ENCODE measurements at places on chromosomes 13 and 19.

- no peak for DNase-seq
These were observed 6.8 kb downstream of the CDX2 start for GRCh38 chr13:27962128-27962841.

DNA sequence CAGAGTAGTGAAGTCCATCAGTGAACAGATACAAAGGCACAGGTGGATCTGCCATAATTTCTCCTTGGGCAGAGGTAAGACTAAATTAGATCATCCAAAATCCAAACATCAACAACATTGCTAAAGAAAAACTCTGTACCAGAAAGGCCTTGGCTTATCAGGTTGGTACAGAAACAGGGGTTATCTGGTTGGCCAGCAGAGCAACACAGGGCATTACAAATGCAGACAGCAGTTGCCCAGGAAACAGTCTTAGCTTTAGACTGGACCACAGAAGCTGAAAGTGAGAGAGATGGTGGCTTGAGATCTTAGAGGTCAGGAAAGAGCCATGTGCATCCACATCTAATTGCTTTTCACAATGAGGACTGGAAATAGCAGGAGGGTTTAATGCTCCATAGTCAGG, 26.6 kb upstream of the DGKH start:
- no peak for DNase-seq

- DNase-seq: no peak
These were observed 30.5 kb downstream of the PPP1R37 start for GRCh38 chr19:45123440-45123850.

DNA sequence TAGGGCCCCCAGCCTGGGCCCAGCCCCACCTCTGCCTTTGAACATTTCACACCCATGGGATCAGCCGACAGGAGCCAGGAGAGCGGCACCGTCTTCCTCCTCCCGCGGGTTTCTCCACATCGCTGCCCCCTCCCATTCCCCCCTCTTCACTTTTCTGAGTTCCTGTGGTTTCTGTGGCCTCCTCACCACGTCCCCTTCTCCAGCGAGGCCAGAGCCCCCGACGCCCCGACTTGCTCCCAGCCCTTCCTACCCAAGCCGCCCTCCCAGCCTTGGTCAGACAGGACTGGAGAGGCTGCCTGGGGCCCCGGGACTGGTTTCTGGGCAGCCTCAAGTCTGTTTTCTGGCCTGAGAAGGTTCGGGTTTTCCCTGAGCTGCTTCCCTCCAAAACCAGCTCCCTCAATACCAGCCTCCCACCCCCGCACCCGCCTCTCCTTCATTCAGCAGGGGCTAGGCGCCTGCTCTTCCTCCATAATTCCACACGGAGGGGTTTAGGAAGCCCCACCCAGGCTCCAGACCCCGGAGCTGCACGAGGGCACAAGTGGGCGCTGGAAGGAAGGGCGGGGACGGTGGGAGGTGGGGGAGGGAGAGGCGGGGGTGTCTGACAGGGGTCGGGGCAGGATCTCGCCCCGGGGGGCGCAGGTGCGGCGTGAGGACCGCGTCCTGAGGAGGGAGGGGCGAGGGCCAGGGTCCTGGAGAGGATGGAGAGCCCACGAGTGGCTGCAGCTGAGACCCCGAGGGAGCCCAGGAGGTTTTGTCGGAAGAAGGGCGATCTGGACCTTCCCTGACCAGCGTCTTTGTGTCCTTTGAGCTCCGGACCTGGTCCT, 4.0 kb upstream of the SIGLEC10 start:
- DNase-seq: no peak

DNA sequence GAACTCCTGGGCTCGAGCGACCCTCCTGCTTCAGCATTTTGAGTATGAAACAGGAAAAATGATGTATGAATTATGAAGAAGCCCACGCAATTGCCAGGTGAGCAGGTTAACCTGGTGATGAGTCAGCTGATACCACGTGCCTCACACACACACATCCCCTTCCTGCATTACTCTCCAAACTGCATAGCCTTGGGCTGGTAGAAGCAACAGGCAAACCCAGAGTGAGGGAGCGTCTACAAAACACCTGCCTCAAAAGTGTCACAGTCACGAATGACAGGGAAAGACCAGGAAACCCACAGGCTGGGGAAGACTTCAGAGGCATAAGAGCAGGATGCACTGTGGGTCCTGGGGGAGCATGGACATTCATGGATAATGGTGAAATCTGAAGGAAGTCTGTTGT, 192.8 kb upstream of the IRS2 start:
- DNase-seq: no peak

DNA sequence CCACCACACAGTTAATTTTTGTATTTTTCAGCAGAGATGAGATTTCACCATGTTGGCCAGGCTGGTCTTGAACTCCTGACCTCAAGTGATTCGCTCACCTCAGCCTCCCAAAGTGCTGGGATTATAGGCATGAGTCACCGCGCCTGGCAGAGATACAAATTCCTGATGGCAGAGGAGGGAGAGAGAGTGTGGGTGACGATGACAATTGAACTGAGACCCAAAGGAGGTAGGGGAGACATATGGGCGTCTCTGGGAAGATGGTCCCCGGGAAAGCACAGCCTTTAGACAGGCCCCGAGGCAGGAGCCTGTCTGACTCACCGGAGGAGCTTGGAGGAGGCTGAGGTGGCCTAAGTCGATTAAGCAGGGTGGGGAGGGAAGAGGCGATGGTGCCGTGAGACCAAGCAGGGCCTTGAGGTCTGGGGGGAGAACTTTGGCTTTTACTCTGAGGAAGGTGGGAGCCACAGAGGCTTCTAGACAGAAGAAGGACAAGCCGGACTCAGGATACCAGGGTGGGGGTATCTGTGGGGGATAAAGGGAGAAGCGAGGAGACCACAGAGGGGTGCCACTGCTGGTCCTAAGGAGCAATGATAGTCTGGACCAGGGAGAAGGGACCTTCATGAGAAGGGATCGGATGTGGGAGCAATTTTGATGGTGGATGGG, 38.2 kb downstream of the ARRDC2 start:
- DNase-seq: no peak

- no peak for DNase-seq
These were observed 73.7 kb downstream of the COG6 start for GRCh38 chr13:39729156-39729555.

- no peak for DNase-seq
These were observed 11.6 kb downstream of the PRAM1 start for GRCh38 chr19:8490873-8491272.

GRCh38 chr13:110624766-110625756, 9.7 kb downstream of the NAXD start:
- DNase-seq: no peak

DNA sequence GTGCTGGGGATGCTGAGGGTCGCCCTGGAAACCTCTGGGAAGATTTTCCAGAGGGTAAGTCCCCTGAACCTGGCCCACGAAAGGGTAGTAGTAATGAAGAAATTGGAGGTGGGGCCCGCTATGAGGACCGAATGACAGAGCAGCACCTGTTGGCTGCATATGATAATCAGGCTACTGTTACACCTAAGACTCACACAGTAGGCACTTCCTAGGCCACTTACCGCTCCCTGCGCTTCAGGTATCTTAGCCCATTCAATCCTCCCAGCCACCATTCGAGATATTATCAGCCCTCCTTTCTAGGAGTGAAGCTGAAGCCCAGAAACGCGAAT, 4.3 kb upstream of the LRFN3 start:
- DNase-seq: no peak

- no peak for DNase-seq
These were observed 45.5 kb downstream of the IER2 start for GRCh38 chr19:13195678-13196077.
